Amniotic stem cell (primary cell): ENCODE measurements at places on chromosomes 11 and 22.

DNA sequence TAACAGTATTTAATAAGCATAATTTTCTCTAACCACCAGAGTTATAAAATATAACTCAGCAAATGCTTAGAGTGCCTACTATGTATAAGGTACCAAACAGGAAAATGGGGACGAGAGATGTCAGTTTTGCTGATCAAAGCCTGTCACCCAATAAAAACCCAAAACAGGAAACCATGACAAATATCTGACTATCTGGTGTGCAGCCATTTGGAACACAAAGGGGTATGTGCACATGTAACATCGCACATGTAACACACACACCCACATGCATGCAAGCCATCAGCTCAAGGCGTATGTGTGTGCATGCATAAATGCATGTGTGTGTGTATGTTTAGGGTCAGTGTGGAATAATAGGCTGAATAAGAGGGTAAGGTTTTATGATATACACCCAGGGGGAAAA is 64.2 kb downstream of the PRR5L start:
- DNase-seq: no peak

DNA sequence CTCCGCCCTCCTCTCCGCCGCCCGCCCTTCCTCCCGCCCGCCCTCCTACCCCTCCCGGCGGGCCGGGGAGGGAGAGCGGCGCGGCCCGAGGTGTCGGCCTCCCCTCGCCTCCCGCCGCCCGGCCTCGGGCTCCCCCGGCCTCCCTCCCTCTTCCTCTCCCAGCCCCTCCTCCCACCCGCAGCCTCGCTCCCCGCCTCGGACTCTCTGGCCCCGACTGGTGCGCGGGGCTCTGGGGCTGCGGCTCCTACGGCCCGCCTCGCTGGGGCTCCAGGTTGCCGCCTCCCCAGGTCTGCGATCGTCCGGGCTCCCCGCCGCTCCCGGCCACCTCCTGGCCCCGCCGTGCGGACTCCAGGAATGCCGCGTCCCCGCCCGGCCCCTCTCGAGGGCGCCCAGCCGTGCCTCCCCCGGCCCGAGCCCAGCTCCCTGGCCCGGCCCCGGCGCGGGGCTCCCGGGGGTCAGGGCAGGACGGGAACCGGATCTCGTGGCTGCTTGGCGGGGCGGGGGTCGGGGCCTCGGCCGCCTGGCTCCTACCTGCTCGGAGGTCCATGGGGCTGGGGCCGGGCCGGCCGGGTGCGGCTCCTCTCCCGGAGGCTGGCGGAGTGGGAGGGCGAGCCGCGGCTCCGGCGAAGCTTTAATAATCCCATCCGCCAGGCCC is at the start of gene CLCF1:
CLCF1 (minus strand) TSS at position 606 of the 655 bp plus-strand sequence; CDS start at position 547, 59 bp downstream.
- DNase-seq: no peak

DNA sequence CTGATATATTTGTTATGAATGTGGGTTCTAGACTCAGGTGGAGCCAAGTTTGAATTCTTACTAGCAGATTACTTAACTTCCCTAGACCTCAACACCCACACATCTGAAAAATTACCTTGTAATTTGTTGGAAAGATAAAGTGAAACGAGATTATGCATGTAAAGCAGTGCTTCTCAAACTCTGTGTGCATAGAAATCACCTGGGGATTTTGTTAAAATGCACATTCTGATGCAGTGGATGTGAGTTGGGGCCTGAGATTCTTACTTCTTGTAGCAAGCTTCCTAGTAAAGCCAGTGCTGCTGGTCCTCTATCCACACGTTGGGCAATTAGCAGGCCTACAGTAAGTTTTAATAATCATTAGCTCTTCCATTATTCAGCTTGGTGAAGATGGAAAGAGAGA is 15.1 kb upstream of the CEP295 start:
- DNase-seq: no peak

DNA sequence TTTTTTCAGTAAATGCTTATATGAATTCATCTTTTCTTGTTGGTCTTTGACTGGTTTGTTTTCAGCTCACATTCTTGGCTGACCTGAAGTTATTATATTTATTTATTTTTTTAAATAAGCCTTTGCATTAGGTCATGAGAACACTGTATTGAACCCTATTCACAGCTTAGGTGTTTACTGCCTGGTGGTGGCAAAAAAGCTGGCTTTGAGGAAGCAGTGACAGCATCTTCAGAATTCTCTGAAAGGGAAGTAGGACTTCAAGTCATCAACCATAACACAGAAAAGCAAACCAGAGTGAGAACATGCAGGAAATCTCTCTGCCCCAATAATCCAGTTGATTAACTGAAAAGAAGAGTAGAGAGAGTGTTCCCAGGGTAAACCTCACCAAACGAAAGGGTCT is 30.3 kb upstream of the MMP13 start:
- DNase-seq: no peak

DNA sequence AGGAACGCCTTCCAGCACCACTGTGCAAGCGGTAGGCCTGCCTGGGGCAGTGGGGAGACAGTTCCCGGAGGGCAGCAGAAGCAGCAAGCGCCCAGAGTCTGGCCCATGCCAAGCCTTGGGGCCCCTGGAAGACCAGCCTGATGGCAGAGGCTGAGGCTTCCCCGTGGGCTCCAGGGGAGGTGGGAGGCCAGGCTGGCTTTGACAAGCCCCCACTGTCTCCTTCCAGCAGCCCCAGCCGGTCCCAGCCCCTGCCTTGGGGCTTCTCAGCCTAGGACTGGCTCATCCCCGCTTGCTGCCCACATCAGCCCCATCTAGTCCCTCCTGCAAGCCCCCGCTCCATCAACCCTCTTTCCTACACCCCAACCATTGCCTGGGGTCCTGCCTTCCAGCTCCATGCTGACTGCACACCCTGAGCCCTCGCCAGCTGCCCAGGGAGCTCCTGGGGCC is 46.7 kb downstream of the IGF2 start:
- no peak for DNase-seq

GRCh38 chr11:61187505-61188130 is 15.7 kb upstream of the PGA3 start:
- DNase-seq: peak; percentile 36

GRCh38 chr22:19173047-19174035 is 5.2 kb downstream of the SLC25A1 start:
- no peak for DNase-seq

DNA sequence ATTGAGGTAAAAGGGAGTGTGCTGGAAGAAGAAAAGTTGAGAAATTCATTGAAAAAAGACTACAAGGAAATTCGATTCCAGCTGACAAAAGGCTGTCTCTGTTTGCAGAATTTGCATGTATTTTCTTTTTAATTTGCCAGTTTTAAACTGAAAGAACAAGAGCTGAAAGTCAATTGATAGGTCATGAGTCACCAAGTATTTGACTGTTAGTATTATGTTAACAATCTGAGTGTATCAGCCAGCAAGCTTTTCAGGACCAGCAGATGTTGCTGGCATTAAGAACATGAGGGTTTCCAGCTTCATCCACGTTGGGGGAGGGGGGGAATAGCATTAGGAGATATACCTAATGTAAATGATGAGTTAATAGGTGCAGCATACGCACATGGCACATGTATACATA is 726.7 kb downstream of the METTL15 start:
- DNase-seq: peak; percentile 52

- no peak for DNase-seq
Observed at GRCh38 chr11:31001427-31001826, 368.1 kb downstream of the DCDC1 start.

- no peak for DNase-seq
Observed at GRCh38 chr22:47580121-47580520, 817.7 kb downstream of the TBC1D22A start.

DNA sequence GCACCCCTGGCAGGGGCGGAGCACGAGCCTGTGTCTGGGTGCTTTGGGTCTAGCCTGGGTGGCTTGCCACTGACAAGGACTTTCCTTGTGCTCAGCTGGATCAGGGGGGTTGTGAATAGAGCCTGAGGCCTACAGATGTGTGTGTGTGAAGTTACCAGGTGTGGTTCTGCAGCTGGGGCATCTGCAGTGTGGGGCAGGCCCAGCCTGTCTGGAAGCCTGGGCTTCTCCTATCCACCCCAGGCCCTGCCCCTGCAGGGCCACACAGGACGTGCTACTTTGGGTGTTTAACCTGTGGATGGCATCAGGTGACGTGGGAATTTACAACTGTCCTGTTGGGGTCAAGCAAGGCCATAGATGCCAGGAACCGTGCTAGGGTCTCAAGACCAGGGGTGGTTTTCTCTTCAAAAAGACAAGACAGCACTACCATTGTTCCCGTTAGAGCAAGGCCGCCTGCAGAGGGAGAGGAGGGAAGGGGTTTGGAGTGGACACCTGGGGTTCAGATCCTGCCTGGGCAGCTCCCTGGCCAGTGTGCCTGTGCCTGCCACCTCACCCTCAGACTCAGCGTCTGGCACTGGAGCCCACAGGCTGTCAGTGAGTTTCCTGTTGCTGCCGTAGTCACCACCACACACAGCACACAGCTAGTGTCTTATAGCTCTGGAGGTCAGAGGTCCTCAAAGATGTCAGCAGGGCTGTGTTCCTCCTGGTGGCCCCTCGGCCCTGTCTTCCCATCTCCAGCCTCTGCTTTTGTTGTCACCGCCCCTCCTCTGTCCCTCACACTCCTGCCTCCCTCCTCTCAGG is 31.6 kb downstream of the CTTN start:
- no peak for DNase-seq

- no peak for DNase-seq
Observed at GRCh38 chr11:67484847-67485311, 2.1 kb downstream of the AIP start.

- DNase-seq: no peak
Observed at GRCh38 chr11:10575346-10576034, 7.0 kb upstream of the LYVE1 start.

GRCh38 chr22:21015466-21016006 is 571 bp downstream of the P2RX6 start:
- no peak for DNase-seq

- DNase-seq: no peak
Observed at GRCh38 chr11:113269636-113270035, 44.7 kb upstream of the TTC12 start.

GRCh38 chr11:35154952-35155351 is 16.0 kb downstream of the CD44 start:
- no peak for DNase-seq

GRCh38 chr11:629237-629583 is 2.2 kb upstream of the SCT start:
- no peak for DNase-seq

GRCh38 chr22:28899199-28899853 is 16.0 kb downstream of the ZNRF3 start:
- DNase-seq: no peak

DNA sequence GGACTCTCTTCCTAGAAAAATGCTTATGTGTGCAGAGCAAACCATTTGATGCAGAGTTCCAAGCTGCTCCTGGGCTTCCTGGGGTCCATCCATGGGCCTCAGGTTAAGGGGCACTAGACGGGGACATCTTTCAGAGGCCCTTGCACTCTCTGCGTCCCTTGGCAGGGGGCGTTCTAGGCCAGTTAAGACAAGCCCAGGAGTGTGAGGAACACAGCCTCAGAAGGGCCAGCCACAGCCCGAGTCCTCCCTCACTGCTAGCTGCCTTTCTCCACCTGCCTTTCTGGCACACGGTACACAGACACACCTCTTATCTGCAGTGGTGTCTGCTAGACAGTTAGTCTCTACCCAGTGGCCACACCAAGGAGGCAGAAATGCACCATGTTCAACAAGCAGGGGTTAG is 18.0 kb upstream of the BID start:
- no peak for DNase-seq

DNA sequence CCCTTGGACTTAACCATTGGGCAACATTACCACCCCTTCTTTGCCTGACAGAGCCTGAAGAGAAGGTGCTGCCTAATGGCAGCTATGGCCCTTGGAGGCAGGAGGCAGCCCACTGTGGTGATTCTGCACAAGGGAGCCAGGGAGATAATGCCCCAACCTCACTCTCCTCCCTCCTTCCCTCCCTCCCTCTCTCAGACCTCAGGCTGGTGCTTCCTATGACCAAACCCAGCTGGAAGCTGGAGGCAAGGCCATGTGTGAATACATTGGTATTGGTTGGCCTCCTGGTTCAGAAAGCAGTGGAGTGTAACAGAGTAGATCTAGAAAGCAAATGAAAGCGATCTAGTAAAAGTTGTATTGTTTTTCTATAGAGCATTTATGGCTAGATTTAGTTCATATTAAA is 233.1 kb downstream of the CSNK2A3 start:
- DNase-seq: no peak

- DNase-seq: no peak
Observed at GRCh38 chr11:12280838-12281565, 96.4 kb upstream of the PARVA start.

DNA sequence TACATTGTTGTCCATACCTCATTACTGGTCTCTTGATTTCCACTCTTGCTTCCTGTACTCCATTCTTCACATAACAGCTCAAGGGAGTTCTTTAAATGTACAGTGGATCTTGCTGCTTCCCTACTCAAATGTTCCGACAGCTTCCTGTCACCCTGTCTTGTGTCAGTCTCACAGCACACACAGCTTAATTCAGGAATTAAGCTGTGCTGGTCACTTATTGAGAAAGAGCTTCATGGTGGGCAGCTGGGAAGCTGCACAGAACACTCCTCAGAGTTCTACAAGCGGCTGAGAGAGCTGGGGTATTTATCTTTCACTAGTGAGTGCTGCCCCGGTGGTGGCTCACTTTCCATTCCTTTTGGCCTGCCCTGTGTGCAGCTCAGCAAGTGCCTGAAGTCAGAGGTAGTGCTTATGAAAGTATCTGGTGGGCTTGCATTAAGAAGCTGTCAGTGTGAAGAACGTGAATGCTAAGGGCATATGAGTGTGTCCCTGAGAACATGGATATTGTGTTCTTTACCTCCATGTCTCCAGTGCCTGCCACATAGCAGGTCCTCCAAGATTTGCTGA is 48.7 kb downstream of the KCNQ1OT1 start:
- no peak for DNase-seq

DNA sequence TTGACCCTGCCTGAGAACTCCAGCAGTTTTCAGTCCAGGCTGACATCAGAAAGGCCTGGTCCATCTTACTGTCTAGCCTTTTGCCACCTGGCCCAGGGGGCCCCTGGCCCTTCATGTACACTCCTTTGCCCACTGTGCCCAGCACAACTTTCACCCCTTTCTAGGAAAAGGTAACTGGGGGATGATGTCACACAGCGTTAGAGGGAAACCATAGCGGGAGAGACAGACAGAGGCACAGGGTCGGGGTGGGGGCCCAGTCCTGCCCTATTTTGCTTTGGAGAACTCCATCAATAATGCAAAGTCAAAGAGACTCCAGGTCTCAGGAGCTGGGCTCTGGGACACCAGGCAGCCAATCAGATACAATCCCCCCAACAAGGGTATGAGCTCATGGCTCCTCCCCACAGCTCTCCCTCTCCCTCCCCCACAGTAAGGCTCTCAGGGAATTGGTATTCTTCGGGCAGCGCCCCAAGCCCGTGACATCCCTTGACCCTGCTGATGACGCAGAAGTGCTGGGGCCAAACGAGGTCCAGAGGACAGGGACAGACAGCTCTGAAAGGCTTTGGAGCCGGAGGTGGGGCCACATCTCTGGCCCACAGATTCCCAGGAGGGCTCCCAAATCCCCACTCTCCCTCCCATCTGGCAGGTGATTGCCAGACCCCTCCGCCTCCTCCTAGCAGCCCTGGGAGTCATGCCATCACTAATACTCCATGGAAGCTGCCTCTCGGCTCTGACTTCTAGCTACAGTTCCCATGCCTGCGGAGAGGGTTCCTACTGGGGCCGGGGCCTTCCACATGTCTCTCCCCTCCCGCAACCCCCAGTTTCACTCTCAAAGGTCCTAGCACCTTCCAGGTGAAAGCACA is 5.9 kb downstream of the USP2 start:
- DNase-seq: no peak

GRCh38 chr11:111378861-111379601 is at the start of gene POU2AF1:
POU2AF1 (minus strand) TSS chr11:111379275; CDS start chr11:111379177, 98 bp downstream.
- peak; percentile 1 for DNase-seq
